ENCODE measurements at places on chromosomes 2 and 18.
A peak's percentile ranks its signal among the peaks of the same experiment; 100 is the strongest.

GRCh38 chr2:224260372-224261020 is 141.4 kb downstream of the FAM124B start:
- no peak for DNase-seq

- DNase-seq = no peak
These were observed 56.4 kb upstream of the PPP1CB start for GRCh38 chr2:28695245-28695647.

DNA sequence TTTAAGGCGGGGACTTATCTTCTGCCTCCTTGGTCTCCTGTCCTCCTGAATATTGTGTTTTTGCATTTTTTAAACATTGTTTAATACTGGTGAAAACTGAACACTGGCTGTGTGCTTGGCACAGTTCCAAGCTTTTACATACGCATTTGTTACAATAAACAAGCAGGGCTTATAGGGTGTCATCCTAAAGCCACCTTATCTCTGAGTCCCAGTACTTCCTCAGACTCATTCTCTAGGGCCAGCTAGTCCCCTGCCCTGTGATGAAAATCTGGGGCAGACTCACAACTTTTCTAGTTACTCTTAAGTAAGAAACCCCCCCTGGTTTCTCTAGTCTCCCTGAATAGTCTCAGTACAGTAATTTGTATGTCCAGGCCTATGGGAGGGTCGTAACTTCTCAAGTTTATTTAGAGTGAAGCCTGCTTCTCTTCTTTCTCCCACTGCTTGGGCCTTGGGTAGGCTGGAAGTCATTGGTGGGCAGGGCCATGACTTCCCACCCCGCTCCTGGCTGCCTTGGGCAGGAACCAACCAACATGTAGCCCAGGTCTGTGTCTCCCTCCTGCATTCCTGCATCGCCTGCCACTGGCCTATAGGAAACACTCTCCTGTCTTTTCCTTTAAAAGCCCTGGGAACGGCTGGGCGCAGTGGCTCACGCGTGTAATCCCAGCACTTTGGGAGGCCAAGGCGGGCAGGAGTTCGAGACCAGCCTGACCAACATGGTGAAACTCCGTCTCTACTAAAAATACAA is 7.7 kb upstream of the KCNE4 start:
- no peak for DNase-seq

- no peak for DNase-seq
These were observed 11.3 kb upstream of the ERBB4 start for GRCh38 chr2:212549941-212550340.

GRCh38 chr2:222747526-222748160 is 76.2 kb downstream of the MOGAT1 start:
- no peak for DNase-seq

GRCh38 chr18:75208836-75209128 is 157 bp downstream of the PTGR3 start:
- DNase-seq = peak; percentile 42

DNA sequence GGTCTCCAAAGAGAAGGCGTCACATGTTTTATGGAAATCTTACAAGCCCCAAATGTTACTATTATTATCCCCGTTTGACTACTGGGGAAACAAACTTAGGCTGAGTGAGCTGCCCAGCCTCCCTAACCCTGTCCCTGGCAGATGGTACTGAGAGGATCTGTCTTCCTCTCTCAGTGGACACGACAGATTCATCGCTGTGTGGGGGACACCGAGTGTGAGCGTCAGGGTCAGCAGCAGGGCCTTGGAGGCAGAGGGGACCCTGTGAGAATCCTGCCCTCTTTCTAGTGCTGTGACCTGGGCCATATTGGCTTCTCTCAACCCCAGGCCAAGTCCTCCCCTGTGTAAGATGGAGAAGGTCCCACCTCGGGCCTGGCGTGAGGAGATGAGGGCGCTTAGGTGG is 27.1 kb upstream of the SMAD7 start:
- DNase-seq = no peak

GRCh38 chr2:26399771-26400376 is 1.8 kb upstream of the DRC1 start:
- no peak for DNase-seq

DNA sequence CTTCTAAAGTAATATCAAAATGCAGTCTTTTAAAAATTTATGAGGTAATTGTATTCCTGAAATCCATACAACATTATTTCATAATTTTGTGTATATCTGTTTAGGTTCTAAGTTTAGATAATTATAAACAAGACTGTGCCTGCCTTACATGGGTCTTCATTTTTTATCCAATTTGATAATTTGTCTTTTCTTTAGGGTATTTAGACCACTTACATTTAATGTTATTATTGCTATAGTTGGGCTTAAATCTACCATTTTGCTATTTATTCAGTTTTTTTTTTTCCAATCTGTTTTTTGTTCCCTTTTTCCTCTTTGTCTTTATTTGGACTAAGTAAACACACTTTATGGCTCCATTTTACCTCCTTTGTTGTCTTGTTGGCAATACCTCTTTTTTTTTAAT is 312.5 kb upstream of the MEX3C start:
- no peak for DNase-seq

- no peak for DNase-seq
These were observed 201.2 kb downstream of the CCDC178 start for GRCh38 chr18:33239298-33239697.

GRCh38 chr2:237227592-237228280 is 142.0 kb downstream of the COPS8 start:
- DNase-seq = no peak

GRCh38 chr2:193808877-193809276 is 1614.1 kb upstream of the TMEFF2 start:
- DNase-seq = no peak

DNA sequence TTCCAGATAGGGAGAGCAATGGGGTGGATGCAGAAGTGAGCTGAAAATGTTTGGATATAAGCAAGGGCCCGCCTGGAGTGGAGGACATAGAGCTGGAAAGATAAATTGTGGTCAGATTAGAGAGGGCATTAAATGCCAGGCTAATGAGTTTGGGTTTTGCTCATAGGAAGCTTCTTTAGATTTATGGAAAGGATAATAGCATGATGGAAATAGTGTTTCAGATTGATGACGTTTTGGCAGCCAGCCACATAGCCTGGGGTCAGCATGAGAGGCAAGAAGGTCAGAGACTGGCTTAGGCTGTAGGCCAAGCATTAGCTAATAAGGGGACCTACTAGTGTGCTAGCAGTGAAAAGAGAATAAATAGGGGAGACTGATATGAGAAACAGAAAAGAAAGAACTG is 321.6 kb downstream of the STK39 start:
- DNase-seq = no peak

- no peak for DNase-seq
These were observed 72.0 kb upstream of the RAB6C start for GRCh38 chr2:129907256-129907998.

DNA sequence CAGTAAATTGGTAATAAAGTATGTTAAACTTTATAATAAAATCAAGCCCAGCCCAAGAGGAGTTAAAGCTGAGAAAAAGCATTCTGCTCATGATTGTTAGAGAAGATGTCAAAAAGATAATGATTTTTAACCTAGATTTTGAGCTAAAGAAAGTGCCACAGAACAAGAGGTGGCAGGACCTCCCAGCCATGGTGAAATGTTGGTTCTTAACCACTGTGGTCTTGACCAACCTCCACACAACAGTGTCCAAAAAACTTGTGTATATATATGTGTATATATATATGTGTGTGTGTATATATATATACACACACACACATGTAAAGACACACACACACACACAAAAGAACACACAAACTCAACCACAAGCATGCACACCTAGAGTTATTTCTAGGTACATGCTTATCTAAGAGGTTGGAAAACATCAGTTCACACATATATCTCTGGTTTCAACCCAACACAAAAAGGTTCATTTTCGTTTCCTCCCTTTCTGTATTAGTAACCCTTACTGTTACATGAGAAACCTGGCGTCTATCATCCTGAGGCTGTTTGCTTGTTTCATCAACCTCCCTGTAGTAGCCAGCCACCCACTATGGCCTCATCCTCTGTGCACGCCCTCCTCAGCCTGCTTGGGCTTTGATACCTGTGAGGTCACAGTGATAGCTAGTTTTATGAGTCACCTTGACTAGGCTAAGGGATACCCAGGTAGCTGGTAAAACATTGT is 631.8 kb upstream of the ID2 start:
- peak; percentile 44 for DNase-seq

GRCh38 chr18:25261768-25262167 is 90.2 kb downstream of the ZNF521 start:
- no peak for DNase-seq

DNA sequence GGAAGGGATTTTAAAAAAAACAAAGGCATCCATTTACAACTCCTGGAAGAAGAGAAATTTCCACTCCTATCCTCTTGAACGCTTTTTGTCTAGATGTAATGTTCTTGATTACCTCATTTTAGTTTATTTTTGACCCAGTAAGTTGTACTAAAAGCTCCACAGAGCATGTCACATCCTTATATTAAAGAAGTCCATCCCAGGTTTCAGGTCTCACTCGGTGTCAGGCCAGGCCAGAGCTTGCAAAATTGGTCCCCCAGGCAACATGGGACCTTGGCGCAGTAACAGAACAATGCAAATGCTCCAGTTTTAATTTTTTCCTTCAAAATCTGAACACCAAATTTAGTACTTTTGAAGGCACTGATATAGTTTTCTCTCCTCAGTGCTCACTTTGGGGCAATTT is 218.4 kb upstream of the REV1 start:
- no peak for DNase-seq

Measured in stimulated activated CD4-positive, alpha-beta T cell treated with anti-CD3 and anti-CD28 coated beads, Interleukin-4, amount 100 ng/mL, for 1 hour (primary cell).